ENCODE measurements at places on chromosomes 2 and 18.

DNA sequence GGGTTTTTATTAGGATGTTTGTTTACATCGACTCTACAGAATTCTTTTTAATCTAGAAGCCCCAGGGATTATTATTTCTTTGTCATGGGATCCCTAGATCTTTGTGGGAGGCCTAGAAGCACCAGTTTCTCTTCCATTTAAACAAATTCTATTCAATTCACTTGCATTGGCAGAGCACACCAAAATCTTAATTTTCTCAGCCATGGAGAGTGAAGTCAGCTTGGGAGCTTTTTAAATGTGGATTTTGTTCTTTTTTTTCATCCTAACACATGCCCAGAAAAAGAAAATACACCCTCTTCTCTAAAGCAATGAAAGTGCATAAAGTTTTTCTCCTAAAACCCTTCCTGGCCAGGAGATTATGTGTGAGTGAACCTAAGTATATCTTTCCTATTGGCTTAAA is 38.5 kb downstream of the CDCA7 start:
- no peak for DNase-seq

- no peak for DNase-seq
Measured at GRCh38 chr2:21003572-21004180, 40.2 kb downstream of the APOB start.

- DNase-seq = no peak
Measured at GRCh38 chr2:212532585-212532984, 6.0 kb downstream of the ERBB4 start.

- DNase-seq = no peak
Measured at GRCh38 chr2:2935445-2936149, 442.0 kb downstream of the EIPR1 start.

DNA sequence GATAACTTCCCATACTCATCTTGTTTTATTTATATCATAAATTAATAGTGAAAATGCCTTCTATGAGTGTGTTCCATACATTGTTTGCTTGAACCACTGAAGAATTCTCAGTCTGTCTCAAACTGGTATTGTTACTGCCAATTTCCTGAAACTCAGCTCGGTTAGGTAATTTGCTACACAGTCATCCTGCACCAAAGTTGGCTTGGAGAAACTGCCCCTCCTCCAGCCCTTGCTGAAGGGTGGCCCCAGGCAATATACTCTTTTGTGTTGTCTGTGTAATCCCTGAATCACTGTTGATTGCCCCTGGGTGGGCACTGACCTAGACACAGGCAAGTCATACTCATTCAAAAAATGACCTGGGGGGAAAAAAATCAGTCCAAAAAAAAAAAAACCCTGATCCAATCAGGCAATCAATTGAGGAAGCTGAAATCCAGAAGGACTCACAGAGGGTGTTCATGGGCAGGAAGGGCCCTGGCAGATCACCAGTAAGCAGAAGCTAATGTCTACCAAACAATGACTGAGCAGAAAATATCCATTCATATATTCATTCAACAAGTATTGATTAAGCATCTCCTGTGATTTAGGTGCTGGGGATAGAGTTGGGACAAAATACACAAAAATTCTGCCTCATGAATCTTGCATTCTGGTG is 3.8 kb upstream of the SESTD1 start:
- no peak for DNase-seq

- DNase-seq = no peak
Measured at GRCh38 chr2:223027442-223027841, 24.5 kb upstream of the KCNE4 start.

GRCh38 chr2:151766437-151767153 is 32.3 kb upstream of the NEB start:
- no peak for DNase-seq

DNA sequence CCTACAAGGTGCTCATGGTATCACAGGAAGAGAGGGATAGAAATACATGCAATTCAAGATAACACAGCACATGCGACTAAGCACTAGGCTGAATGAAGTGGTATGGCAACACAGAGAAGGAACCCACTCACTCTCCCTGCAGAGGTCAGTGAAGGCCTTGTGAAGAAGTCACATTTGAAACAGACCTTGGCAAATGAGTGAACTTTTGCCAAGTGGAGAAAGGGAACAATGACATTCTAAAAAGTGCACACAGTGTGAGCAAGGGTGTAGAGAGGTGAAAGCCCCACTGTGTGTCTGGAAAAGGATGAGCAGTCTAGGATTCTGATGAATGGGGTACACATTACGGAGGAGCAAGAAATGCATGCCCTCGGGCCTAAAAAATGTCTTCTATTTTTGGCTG is 23.3 kb downstream of the KLF7 start:
- DNase-seq = no peak

DNA sequence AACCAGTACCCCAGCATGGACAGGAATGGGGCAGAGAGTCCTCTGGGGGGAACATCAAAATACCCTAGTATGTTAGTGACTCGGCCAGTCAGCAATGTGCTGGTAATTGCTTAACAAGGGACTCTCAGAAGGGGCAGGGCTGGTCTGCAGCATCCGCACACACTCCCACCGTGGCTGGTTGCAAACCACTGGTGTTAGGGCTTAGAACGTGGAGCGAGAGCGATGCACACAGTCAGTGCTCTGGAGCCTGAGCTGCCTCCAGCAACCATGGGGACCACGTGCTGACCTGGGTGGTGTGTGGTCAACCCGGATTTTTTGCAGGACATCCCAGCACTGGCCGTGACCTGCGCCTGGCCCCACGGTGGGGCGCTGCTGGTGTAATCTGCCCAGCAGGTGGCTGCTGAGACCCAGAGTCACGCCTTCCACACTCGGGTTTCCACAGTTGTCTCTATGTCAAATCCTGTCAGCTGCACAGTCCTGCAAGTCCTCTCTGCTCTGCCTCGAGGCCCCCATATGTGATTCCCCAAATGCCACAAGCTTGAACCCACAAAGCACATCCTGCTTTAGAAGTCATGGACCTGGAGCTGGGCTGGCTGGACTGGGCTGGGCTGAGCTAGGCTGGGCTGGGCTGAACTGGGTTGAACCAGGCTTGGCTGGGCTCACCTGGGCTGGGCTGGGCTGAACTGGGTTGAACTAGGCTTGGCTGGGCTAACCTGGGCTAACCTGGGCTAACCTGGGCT is 50.6 kb upstream of the GPC1 start:
- DNase-seq = no peak

DNA sequence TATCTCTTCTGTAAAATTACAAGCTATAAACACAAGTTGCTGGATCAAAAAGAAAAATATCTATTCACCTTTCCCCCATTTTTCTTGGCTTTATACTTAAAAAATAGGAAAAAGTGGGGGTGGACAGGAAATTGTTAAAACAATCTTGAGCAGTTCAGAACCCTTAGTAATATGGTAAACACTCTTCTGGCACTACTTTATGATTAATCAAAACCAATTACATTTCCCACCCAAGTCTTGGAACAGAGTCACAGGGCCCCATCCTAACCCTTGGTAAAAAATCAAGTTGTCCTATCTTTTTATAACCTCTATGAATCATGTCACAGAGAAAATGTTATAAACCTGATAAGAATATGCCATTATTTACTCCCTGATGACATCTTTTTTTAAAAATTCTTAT is 328.2 kb upstream of the LYPD1 start:
- no peak for DNase-seq

DNA sequence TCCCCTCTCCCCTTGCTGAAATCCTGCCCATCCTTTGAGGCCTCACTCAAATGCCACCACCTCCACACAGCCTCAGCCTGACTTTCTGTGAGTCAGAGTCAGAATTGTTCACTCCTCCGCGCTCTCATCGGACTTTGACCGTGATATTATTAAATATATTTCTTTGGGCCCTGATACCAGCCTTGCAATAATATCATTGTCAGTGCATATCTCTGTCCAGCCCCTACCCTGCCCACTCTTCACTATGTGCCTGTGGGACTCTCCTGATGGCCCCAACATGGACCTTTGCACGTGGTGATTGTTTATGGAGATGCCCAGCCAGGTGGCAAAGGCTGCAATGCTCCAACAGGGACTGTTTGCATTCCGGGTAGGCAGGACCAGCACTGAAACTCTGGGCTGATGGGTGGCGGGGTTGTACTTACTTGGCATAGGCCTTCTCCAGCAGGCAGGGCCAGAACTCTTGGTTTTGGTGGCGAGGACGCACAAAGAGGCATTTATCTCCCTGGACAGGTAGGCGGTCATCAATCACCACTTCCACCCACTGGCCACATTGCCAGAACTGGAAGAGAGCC is 37.3 kb downstream of the CAPN13 start:
- no peak for DNase-seq

- DNase-seq = no peak
Measured at GRCh38 chr2:104049438-104049837, 804.5 kb upstream of the POU3F3 start.

DNA sequence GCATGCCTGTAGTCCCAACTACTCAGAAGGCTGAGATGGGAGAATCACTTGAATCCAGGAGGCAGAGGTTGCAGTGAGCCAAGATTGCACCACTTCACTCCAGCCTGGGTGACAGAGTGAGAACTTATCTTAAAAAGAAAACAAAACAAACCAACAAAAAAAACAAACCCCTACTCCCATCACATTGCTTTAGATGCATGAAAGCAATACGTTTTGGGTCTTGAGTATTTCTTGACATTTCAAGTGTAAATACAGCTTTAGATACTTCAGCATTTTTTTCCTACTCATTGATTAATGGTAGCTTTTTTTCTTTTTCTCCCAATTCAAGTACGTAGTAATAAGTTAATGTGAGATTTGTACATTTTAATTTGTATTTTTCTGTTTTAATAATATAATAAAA is 20.3 kb downstream of the RASGRP3 start:
- no peak for DNase-seq

- no peak for DNase-seq
Measured at GRCh38 chr2:234674781-234675201, 177.9 kb upstream of the ARL4C start.

GRCh38 chr2:28593160-28593755 is 97.4 kb downstream of the PLB1 start:
- DNase-seq = no peak

DNA sequence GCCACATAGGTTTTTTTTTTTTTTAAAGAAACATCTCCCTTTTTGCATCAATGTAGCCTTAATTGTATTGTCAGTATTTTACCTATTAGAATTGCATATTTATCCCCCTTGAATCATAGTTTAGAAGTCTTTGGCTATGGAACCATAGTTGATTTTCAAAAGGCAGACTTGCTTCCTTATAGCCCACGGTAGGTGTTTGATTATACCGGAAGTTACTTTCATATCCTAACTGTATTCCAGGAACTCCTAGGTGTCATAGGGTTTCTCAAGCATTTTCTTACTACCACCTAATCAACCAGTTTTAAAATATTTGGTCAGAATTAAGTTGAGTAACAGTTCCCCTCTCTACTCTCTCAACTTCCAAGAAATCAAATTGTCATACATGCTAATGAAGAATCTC is 86.6 kb upstream of the TSPYL6 start:
- no peak for DNase-seq

DNA sequence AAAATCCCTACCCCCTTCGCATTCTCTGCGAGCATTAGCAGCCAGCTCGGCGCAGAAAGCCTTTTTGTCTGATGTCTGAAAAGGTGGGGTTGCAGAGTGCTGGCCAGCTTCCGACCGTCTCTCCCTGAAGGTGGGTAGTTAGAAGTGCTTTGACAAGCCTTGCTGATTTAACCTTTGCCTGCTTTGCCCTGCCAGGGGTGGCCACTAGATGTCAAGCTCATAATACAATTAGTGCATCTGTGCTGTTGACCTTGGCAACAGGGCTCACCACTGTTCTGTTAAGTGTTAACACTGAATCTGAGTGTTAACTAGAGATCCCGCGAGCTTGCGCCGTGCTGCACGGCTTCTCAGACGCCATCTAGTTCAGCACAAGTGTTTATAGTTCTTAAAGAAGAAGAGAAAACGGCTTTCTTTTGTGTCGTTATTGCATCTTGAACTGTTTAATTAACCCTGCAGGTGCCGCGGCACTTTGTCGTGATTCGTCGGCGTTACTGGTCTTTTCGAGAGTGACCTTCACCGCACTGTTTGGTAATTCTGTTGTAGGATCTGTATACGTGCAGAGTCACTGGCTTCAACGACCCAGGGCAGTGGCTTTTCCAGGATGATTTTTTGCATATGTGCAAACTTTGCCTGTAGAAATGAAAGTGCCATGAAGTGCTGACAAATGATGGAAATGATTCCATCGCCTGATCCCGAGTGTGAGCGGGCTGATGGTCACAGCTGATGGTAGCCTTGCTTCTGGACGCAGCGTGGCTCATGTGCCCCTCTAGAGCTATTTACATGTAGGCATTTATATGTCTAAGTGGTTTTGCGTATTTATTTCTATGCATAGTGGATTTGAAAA is 5.5 kb downstream of the SALL3 start:
- no peak for DNase-seq

DNA sequence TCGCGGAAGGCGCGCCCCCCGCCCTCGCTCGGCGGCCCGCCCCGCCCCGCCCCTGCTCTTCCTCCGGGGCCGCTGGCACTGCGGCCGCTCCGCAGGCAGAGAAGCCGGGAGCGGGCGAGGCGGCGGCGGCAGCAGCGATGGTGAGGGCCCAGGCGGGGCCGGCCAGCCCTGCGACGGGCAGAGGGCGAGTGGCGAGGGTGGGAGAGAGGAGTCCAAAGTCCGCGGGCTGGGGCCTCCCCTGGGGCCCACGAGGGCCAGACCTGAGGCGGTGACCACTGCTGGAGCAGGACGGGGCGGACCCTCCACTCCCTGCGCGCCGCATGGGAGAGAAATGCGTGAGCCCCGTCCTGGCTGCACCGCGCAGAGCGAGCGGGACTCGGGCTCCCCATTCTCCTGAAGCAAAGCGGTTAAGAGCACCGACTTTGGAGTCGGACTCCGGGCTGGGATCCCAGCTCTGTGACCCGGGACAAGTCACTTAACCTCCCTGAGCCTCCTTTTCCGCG is at the start of gene VAMP5:
Gene VAMP5, plus strand, starts transcription at position 78 of the 503 bp plus-strand sequence. Its CDS starts 60 bp downstream, at position 138.
- no peak for DNase-seq

DNA sequence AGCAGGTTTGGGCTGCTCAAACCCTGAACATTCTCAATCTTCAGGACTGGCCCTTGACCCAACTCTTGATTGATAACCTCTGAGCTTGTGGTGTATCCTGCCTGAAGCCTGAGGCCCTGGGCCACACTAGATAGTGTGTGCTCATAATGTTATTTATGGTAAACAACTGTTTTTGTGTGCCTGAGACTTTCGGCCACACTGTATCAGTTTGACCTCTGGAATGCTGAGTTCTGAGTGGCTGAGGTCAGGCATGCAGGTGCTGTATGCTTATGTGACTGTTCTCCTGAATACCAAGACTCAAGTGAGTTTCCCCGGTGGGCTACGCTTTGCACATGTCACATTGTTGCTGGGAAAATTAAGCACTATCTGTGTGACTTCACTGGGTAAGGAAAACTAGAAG is 82.2 kb upstream of the RMP24 start:
- DNase-seq = no peak

GRCh38 chr2:33412920-33413319 is 63.5 kb upstream of the RASGRP3 start:
- no peak for DNase-seq

- DNase-seq = no peak
Measured at GRCh38 chr18:57077786-57078552, 68.9 kb upstream of the BOD1L2 start.

- no peak for DNase-seq
Measured at GRCh38 chr2:232230560-232230959, 148.0 kb upstream of the ALPP start.

GRCh38 chr2:151614606-151615306 is 119.5 kb downstream of the NEB start:
- no peak for DNase-seq

- no peak for DNase-seq
Measured at GRCh38 chr2:174224665-174225288, 23.6 kb downstream of the OLA1 start.

Data from stimulated activated CD8-positive, alpha-beta memory T cell treated with anti-CD3 and anti-CD28 coated beads, Interleukin-2, amount 100 ng/mL, for 1 hour (primary cell).